A549 treated with CpdA at 1 μM for 4 hours (cell line): ENCODE measurements at places on chromosomes 3 and 15. TPM values are rescaled to one million over a fixed set of nuclear protein-coding genes. Genes with fewer than 3 reads are reported as not detected.

The CCDC12 gene
- 51.7 to 95.4 TPM (median 52.6 TPM) in 5 replicates for total RNA-seq

The FSTL1 gene
- total RNA-seq: 56.5 to 90.5 TPM (median 70.8 TPM) in 5 replicates

The CFAP91 gene
- total RNA-seq: 0.21 to 0.40 TPM (median 0.34 TPM) in 3 of 5 replicates, not detected in the others

The TMIE gene
- total RNA-seq: 0.06 to 0.17 TPM (median 0.16 TPM) in 3 of 5 replicates, not detected in the others

The BCL6 gene
- total RNA-seq: 4.6 to 8.2 TPM (median 7.4 TPM) in 5 replicates

The WDR72 gene
- total RNA-seq: 5.5 to 7.7 TPM (median 7.0 TPM) in 5 replicates

The ZNF385D gene
- total RNA-seq: not detected in 5 replicates

The CCDC51 gene
- total RNA-seq: 24.0 to 28.4 TPM (median 26.6 TPM) in 5 replicates

The DNAJB11 gene
- total RNA-seq: 61.3 to 74.1 TPM (median 65.1 TPM) in 5 replicates

The FOXB1 gene
- not detected in 5 replicates for total RNA-seq

The NPAP1 gene
- total RNA-seq: not detected in 5 replicates

The SAMMSON gene
- not detected in 5 replicates for total RNA-seq

The SKOR1 gene
- 0.03 TPM in 2 of 5 replicates, not detected in the others for total RNA-seq

The PAK6 gene
- 0.19 to 0.47 TPM (median 0.30 TPM) in 4 of 5 replicates, not detected in the other for total RNA-seq

The RHOV gene
- total RNA-seq: 4.1 to 7.3 TPM (median 5.8 TPM) in 5 replicates

The CNTN6 gene
- total RNA-seq: not detected in 5 replicates

The PLA2G4E gene
- not detected in 5 replicates for total RNA-seq

The GALK2 gene
- total RNA-seq: 22.0 to 27.1 TPM (median 22.0 TPM) in 5 replicates

The LRRC49 gene
- total RNA-seq: 4.1 to 5.5 TPM (median 5.3 TPM) in 5 replicates

The AADACL2 gene
- not detected in 5 replicates for total RNA-seq

The ABHD14A gene
- 10.1 to 16.2 TPM (median 14.8 TPM) in 5 replicates for total RNA-seq

The IMPG2 gene
- total RNA-seq: 0.01 to 0.02 TPM in 2 of 5 replicates, not detected in the others

The PLAAT1 gene
- 0.14 to 0.28 TPM in 2 of 5 replicates, not detected in the others for total RNA-seq

The TMEM207 gene
- total RNA-seq: not detected in 5 replicates

The UACA gene
- 45.3 to 64.9 TPM (median 50.9 TPM) in 5 replicates for total RNA-seq

The BLM gene
- total RNA-seq: 10.9 to 14.5 TPM (median 12.9 TPM) in 5 replicates

The MED12L gene
- total RNA-seq: 0.43 to 0.80 TPM (median 0.61 TPM) in 5 replicates

The MUC20 gene
- total RNA-seq: 0.40 to 0.98 TPM (median 0.56 TPM) in 5 replicates

The TWF2 gene
- 67.0 to 80.9 TPM (median 68.5 TPM) in 5 replicates for total RNA-seq
